ENCODE measurements at places on chromosomes 11 and 22. TPM values are rescaled to one million over a fixed set of nuclear protein-coding genes. Genes with fewer than 3 reads are reported as not detected.

GLYAT gene
- not detected for total RNA-seq

MYRF gene
- 0.18 TPM for total RNA-seq

SPI1 gene
- total RNA-seq: not detected

COX8A gene
- 68.4 TPM for total RNA-seq

DDX25 gene
- total RNA-seq: under 0.01 TPM

NLRP14 gene
- not detected for total RNA-seq

NEFH gene
- total RNA-seq: 0.54 TPM

RAB1B gene
- 85.1 TPM for total RNA-seq

OR8B8 gene
- not detected for total RNA-seq

SH3BP1 gene
- 4.6 TPM for total RNA-seq

SERPINH1 gene
- 374 TPM for total RNA-seq

CDCA5 gene
- 19.3 TPM for total RNA-seq

CFAP300 gene
- total RNA-seq: 12.7 TPM

CALCA gene
- not detected for total RNA-seq

PRR33 gene
- not detected for total RNA-seq

IFITM10 gene
- total RNA-seq: 2.2 TPM

GNAZ gene
- total RNA-seq: 1.3 TPM

OVOL1 gene
- not detected for total RNA-seq

ISX gene
- total RNA-seq: not detected

RRM1 gene
- total RNA-seq: 158 TPM

MMP10 gene
- total RNA-seq: 3.6 TPM

CCDC87 gene
- total RNA-seq: 0.45 TPM

UBQLNL gene
- total RNA-seq: 0.36 TPM

TMA7B gene
- not detected for total RNA-seq

HEPN1 gene
- not detected for total RNA-seq

CNIH2 gene
- total RNA-seq: not detected

THRSP gene
- total RNA-seq: not detected

APOA4 gene
- total RNA-seq: not detected

CDC45 gene
- total RNA-seq: 22.9 TPM

C11orf97 gene
- total RNA-seq: not detected

LINC01488 gene
- total RNA-seq: not detected

RIBC2 gene
- total RNA-seq: 5.7 TPM

PATE2 gene
- 0.18 TPM for total RNA-seq

LRP4 gene
- total RNA-seq: 4.7 TPM

CDHR5 gene
- not detected for total RNA-seq

C11orf16 gene
- not detected for total RNA-seq

SHISA8 gene
- total RNA-seq: not detected

LIF gene
- 6.2 TPM for total RNA-seq

FREY1 gene
- 1.6 TPM for total RNA-seq

LRRC55 gene
- not detected for total RNA-seq

OR5A1 gene
- not detected for total RNA-seq

SCGB2A2 gene
- total RNA-seq: not detected

MMP27 gene
- not detected for total RNA-seq

INPP5J gene
- under 0.01 TPM for total RNA-seq

APOL3 gene
- 25.8 TPM for total RNA-seq

CCDC116 gene
- 0.25 TPM for total RNA-seq

SLC29A2 gene
- total RNA-seq: 0.36 TPM

GGTLC3 gene
- total RNA-seq: not detected

MAPK8IP2 gene
- 1.1 TPM for total RNA-seq

BCO2 gene
- 1.5 TPM for total RNA-seq

ACTN3 gene
- total RNA-seq: not detected

MS4A3 gene
- not detected for total RNA-seq

NXPE4 gene
- not detected for total RNA-seq

UNC93B1 gene
- total RNA-seq: 17.2 TPM

APOA1 gene
- 70.3 TPM for total RNA-seq

MS4A15 gene
- not detected for total RNA-seq

GGTLC2 gene
- total RNA-seq: not detected

PRRG4 gene
- 0.36 TPM for total RNA-seq

TCN1 gene
- not detected for total RNA-seq
